ENCODE measurements at places on chromosomes 1 and 21.

DNA sequence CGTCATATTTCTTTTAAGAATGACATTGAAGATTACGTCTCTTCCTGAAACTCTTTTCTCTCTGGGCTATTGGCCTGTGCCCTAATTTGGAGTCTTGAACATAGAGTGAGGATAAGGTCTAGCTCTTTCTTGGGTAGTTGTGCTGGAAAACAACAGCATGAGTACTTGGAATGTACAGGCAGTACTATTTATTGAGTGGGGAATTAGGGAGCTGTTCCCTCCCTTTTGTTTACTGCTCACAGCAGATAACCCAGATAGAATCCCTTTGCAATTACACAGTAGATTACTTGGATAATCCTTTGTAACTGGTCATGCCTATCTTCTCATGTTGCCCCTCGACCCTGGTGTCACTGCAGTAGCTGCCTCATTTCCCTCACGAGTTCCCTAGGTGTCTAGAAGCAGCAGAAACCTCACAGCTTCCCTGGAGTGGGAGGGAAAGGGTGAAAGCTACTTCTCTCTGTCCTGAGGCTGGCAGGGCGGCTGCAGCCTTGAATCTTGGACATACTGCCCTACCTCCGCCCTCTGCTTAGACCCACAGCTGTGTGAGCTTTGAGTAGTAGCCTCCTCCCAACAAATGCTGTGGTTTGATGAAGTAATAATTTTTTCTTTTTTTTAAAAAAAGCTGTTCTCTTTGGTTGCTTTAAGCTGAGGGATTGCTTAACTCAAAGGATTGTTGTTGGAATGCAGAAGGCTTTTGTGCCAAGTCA lies 70.6 kb downstream of the FGGY start:
- DNase-seq: peak; percentile 89

DNA sequence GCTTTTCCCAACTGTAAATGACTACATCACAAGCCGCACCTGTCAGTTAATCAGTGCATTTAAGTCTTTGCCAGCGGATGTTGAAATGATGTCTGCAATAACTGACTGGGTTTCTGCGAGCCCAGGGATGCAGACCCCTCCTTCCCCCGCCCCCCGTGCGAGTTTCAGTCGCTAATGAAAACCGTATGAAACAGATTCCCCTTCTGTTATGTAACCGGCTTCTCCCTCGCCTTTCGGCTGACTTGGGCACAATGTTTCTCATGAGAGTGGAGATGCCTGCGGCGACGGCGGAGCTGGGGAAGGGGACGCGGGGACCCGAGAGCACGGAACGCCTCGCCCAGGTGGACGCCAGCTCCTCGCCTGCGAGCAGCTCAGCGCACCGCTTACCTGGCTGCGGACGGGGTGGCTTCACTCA lies 753 bp downstream of the KCNJ6 start:
- DNase-seq: no peak

GRCh38 chr1:27979151-27979858 lies 19.5 kb downstream of the XKR8 start:
- no peak for DNase-seq

DNA sequence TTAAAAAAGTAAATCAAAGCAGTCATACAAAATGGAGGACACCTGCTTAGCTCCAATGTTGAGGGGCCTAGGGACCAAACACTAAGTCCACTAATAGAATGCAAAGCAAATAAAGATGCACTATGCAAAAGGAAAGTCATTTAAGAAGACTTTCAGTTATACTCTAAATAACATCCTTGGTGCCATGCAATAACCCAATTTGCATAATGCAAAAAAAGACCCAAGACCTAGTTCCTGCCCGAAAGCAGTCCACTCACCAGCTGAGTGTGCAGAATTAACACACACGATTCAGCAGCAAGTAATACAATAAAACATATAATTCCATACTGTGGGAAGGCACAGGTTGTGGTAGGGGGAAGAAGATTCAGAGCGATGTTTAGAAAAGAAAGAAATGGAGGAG lies 101.8 kb downstream of the TGFBR3 start:
- no peak for DNase-seq

- DNase-seq: no peak
Measured at GRCh38 chr1:107460035-107460434, 319.2 kb downstream of the NTNG1 start.

GRCh38 chr1:47513393-47513792 lies 75.5 kb downstream of the FOXD2 start:
- no peak for DNase-seq

DNA sequence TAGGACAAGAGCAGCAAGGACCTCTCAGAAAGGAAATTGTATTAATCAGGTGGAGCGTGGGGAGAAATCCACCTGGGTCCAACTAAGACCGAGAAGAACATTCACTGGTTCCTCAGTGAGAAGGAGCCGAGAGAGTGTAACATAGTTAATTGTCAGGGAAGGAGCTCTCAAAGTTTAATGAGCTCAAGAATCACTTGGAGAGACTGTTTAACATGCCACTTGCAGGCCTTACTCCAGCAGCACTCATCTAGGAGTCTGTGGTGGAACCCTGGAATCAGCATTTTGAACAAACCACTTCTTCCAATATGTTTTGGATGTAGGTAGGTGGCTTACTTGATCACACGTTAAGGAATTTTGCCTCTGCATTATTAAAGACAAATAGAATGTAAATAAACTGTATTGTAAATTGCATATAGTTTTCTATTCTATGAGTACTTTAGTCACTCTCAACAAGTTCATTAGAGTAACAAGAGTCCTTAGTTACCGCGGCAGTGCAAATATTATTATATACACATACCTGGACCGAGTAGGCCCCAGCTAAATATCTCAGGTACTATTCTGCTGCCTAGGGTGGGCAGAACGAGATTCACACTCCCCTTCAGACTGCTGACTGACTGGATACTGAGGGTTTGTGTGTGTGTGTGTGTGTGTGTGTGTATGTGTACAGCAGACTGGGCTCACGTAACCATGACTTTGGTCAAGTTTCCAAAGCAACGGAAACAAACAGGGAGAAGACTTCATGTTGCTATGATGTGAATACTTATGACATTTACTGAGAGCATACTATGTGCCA lies 203.2 kb upstream of the USP24 start:
- no peak for DNase-seq

DNA sequence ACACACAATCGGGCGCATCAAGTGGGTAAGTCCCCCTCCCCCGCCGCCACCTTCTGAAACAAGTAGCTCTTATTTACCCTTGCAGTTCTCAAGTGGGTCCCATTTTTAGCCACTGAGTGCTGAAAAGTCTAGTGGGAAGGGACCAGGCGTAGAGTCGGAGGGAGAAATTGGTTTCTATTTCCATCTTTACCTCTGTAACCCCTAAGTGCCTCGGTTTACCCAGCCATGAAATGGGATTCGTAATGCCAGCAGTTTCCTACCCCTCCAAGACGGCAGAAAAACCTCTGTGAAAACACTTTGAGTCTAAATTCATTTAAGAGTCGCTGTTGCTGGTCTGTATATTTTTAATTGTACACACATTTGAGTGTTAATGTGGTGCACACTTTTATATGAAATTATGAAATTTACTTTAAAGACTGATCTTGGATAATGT lies 928 bp downstream of the TLCD4 start:
- no peak for DNase-seq

DNA sequence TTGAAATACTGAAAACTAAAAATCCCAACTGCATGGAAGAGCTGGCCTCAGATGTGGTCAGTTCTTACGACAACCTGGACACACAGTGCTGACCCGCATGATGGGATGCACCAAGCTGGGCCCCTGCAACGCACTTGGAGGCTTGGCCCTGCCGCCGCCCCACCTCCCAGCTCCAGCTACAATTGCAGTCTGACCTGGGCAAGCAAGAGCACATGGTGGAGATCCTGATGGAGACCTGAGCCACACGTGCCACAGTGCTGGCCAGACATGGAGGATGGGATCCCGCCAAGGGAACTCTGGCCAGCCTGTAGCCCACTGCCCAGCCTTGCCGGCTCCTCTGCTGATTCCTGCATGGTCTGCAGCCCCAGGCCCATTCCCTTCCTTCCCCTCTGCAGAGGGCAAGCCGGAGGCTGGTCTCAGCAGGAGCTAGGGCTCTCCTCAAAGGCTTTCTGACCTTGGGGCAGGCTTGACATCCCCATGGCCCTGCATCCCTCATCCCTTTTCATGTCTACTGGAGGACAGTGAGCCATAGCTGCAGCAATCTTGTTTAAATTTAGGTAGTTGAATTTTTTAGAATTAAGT lies 14.1 kb downstream of the CR1L start:
- no peak for DNase-seq

- DNase-seq: no peak
Measured at GRCh38 chr1:18962855-18963737, 6.6 kb upstream of the IFFO2 start.

GRCh38 chr1:102872526-102872925 lies 235.8 kb downstream of the COL11A1 start:
- no peak for DNase-seq

DNA sequence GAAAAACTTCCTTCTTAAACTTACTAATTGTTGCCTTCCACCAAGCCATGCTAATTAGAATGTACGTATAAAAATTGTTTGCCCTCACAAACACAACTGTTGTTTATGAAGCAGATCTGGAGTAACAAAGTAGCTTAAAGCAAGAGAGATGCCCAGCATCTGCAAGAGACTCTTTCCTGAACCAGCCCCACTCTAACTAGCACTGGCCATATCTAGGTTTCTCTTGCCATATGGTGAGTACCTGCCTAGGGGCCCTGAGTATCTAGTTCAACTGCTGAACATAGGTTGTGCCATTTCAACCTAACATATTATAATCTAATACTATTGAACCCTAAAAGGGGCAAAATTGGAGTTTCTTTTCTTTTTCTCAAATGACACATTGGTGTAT lies 883.4 kb upstream of the B3GALT2 start:
- DNase-seq: no peak

- DNase-seq: peak; percentile 70
Measured at GRCh38 chr1:203512848-203513584, 19.1 kb downstream of the OPTC start.

GRCh38 chr21:42028766-42029425 lies 18.7 kb upstream of the ZBTB21 start:
- DNase-seq: no peak

DNA sequence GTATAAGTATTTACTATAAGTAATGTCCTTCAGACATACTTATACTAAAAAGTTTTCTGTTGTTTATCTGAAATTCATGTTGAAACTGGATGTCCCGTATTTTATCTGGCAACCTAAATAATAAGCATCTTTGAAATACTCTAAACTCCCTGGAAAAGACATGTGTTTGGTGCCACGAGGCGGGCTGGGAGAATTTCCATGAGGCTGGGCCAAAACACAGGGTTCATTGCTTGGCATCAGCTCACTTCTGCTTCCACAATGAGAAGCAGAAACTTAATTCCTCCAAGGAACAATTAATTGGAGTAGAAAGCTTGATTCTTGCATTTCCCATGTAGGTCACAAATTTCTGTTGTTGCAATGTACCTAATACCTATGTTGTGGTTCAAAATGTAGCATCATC lies 110.2 kb downstream of the PSMG1 start:
- DNase-seq: no peak

- DNase-seq: no peak
Measured at GRCh38 chr1:22024485-22025367, 23.3 kb downstream of the CELA3A start.

DNA sequence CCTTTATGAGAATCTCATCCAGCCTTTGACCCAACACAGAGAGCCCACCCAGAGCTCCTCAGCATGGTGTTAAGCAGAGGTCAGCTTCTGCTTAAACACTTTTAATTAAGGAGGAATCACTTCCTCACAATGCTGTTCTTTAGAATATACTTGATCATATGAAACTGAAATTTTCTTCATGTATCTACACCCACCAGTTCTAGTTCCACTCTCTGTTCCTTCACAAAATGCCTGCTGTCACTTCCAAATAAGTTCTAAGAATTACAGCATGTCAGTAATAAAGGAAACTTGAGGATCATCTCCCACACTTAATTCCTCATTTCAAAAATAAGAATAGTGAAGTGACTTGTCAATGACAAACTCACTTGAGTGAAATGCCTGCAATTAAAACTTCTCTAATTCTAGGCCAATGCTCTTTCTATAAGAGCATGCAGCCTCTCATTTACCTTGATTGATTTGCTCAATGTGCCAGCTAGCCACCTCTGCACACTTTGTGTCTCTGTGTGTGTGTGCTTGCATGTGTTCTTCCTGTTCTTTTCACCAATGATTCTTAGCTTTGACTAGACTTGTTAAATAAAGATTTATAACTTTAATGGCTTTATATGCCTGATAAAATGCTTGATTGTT lies 356.3 kb downstream of the PLPP3 start:
- no peak for DNase-seq

DNA sequence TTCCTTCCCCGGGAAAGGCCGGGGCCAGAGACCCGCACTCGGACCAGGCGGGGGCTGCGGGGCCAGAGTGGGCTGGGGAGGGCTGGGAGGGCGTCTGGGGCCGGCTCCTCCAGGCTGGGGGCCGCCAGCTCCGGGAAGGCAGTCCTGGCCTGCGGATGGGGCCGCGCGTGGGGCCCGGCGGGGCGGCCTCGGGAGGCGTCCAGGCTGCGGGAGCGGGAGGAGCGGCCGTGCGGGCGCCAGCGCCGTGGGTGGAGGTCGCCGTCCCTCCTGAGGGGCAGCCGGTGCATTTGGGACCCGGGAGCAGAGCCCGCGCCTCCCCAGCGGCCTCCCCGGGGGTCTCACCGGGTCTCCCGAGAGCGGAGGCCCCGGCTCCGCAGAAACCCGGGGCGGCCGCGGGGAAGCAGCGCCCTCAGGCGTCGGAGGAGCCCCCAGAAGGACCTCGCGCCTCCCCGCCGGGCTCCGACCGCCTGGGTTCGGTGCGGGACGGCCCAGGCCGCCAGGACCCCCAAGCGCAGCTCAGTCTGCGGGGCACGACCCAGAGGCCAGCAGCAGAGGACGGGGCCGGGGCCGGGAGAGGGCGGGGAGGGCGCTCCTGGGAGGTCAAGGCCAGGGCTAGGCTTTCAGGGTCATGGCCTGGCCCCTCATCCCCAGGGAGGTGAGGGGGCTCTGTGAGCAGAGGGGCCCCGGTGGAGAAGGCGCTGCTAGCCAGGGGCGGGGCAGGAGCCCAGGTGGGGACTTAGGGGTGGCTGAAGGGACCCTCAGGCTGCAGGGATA lies 7.2 kb upstream of the SLX9 start:
- DNase-seq: no peak

- no peak for DNase-seq
Measured at GRCh38 chr1:29736582-29737188, 500.4 kb downstream of the PTPRU start.

DNA sequence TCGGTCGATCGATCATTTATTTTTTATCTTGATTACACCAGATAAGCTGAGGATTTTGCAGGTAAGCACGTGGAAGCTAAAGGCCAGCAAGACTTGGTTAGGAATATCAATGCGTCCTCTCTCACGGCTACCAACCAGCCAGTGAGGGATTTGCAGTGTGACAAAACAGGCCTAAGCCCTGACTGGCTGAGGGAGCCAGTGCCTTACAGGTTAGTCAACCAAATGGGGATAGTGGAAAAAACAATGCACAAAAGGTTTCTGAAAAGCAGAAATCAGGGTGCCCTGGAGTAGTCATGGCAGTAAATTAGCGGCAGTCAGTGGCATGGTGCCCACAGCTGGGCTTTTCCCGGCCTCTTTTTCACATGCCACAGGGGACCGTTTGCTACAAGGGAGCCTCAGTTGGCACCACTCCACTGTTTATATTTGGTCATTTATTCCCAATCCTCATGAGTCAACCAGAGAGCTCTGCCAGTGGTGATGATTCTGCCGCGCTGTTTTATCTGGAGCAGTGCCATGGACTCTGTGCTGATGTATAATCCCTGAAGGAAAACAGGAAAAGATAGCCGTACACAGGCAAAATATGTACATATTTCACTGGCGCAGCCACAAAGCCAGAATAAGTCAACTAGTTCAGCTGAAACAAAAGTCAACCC lies 167.6 kb downstream of the RHOU start:
- DNase-seq: peak; percentile 94
